Lung (tissue), 17 donors: ENCODE measurements at places on chromosomes 3 and 15.

DNA sequence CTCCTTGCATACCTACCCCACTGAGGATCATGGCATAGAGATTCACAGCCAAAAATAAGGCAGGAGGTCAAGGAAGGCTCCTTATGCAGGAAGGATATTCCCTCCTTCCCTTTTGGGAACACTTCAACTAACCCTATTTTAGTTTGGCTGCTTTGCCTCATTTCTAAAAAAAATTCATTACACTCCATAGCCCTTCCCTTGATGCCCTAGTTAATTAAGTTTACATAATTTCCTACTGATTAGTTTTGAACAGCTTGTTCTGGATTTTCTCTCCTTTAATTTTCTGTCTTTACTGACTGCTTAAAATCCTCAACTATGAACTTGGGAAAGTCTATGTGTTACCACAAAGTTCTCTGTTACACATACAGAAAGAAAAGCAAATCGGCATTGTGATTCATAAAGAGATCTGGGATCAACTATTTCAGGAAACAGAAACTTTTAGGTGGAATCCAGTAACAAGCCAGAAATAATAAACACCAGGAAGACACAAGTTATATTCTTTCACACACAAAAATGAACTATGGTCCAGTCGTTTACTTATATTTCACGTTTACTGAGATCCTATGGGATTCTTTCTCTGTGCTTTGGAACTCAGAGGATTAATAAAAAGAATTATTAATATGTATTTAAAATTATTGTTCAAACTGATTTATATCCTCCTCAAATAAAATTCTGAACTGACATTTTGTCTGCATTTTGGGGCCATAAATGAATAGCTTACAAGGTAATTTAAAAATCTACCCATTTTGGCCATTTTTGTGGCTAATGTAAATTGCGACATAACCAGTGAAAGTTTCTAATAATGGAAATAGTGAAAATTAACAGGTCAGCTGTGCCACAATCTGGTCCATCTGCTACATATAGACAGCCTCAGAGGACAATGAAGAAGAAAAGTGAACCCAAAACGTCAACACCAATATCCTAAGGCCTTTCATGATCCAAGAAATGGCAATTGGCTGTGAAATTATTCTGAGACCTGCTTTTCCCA, 113.8 kb downstream of the FRMD5 start:
- H3K4me1 ChIP-seq = no peaks in the 10 kb centered on the region
- no peak overlapping the region for H3K4me3 ChIP-seq
- DNase-seq = no peak
- no peaks in the 10 kb centered on the region for H3K27me3 ChIP-seq
- no peak overlapping the region for H3K27ac ChIP-seq

- no peaks in the 10 kb centered on the region for H3K4me1 ChIP-seq
- H3K36me3 ChIP-seq = no peaks in the 10 kb centered on the region
- H3K4me3 ChIP-seq = no peak overlapping the region
- DNase-seq = peak; percentile 41
- no peaks in the 10 kb centered on the region for H3K27me3 ChIP-seq
Observed at GRCh38 chr3:177934001-177934891, 602.0 kb upstream of the KCNMB2 start.

- no peaks in the 10 kb centered on the region for H3K27me3 ChIP-seq
- no peak for DNase-seq
- no peaks in the 10 kb centered on the region for H3K36me3 ChIP-seq
- peak overlapping the region; percentile 78 for H3K27ac ChIP-seq
- no peak overlapping the region for H3K4me3 ChIP-seq
- peaks cover 18% of the 10 kb centered on the region for H3K4me1 ChIP-seq
Observed at GRCh38 chr3:177345973-177346503, 148.8 kb upstream of the TBL1XR1 start.

DNA sequence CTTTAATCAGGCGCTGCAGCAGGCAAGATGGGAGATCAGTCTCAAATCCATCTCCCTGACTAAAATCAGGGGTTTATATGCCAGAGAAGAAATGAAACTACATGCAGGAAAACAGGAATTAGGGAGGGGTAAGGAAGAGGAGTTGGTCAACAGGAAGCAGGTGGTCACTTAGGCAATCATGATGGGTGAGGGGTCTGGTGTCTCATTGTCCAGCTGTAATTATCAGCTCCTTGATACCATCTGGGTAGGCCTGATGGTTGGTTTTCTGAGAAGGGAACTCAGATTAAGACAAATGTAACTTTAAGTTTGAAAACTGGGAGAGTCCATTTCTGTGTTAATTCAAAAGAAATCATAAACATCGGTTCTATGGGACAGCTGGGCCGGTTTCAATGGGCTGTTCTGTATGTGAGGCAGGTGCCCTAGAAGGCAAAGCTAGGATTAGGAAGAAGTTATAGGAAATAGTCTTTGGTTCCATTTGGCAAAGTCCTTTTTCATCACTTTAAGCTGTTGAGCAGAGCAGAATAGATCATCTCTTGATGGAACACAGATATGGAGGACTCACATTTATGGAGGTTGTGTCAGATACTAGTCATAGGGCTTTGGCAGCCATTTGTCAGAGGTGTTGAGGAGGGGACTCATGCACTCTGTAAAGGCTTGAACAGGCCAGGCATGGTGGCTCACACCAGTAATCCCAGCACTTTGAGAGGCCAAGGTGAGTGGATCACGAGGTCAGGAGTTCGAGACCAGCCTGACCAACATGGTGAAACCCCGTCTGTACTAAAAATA, 149.4 kb downstream of the VGLL4 start:
- no peak overlapping the region for H3K4me3 ChIP-seq
- no peaks in the 10 kb centered on the region for H3K4me1 ChIP-seq
- H3K36me3 ChIP-seq = no peaks in the 10 kb centered on the region
- H3K27ac ChIP-seq = no peak overlapping the region
- no peak for DNase-seq
- H3K27me3 ChIP-seq = no peaks in the 10 kb centered on the region
